Dermis microvascular lymphatic vessel endothelial cell (primary cell): ENCODE measurements at places on chromosomes 5 and 9.

GRCh38 chr9:21350787-21351186, at the start of gene IFNA6:
TSS of gene IFNA6 (minus strand) at chr9:21350887. CDS start at chr9:21350887, 0 bp downstream.
- DNase-seq, result no peak

GRCh38 chr5:140322751-140323731, 20.1 kb upstream of the PFDN1 start:
- DNase-seq, result peak; percentile 90

GRCh38 chr9:21205204-21205603, 1.7 kb downstream of the IFNA10 start:
- DNase-seq, result no peak

DNA sequence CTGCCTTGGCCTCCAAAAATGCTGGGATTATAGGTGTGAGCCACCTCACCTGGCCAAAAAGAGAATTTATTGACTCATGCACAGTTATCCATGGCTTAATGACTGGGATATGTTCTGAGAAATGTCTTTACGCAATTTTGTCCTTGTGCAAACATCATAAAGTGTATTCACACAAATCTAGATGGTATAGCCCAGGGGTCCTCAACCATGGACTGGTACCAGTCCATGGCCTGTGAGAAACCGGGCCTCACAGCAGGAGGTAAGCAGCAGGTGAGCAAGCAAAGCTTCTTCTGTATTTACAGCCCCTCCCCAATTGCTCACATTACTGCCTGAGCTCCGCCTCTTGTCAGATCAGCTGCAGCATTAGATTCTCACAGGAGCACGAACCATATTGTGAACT, 12.4 kb upstream of the SIL1 start:
- DNase-seq, result no peak

DNA sequence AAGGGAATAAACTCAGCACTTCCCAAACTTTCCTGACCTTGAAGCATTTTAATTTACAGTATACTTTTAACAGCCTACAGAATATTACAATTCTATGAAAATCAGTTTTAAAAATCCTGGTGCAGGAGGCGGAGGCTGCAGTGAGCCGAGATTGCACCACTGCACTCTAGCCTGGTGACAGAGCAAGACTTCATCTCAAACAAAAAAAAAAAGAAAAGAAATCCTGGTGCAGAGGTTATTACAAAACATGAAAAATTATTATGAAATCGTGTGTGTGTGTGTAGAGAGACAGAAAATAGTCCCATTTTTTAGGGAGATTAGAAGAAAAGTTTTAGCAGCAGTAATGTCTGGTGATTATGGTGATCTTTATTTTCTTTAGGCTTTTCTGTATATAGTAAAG, 26.9 kb downstream of the GOLPH3 start:
- no peak for DNase-seq

GRCh38 chr5:33852319-33852718, 39.5 kb downstream of the ADAMTS12 start:
- no peak for DNase-seq

GRCh38 chr9:124764774-124765438, 6.2 kb downstream of the NR6A1 start:
- DNase-seq, result no peak

DNA sequence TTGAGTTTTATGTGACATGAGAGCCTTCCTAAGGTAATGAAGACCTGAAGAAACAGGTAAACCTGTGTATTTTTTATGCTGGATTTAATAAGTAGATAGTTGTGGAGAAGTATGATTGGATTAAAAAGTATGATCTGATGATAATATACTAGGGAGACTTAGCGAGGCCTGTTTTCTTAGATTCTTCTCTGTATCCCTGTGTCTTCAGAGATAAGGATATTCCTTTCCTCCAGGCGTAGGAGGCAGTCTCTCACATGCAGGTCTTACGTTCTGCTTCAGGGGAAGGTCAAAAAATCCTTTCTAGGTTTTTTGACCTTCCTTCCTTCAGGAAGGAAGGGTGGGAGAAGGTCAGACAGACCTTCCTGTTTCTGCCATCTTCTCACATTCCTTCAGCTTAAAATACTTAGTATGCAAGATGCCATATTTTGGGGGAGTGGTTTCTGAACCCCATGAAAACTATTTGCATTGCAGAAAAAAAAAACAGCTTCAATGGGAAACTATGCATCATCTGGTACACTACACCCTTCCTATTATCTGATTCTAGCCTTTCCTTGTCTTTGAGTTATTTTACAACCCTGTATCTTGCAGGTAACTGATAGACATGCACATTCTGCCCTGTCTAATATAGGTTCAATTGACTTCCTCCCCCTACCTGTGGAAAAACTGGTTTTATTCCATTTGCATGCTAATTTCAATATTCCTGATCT, 57.3 kb upstream of the ZNF608 start:
- no peak for DNase-seq

DNA sequence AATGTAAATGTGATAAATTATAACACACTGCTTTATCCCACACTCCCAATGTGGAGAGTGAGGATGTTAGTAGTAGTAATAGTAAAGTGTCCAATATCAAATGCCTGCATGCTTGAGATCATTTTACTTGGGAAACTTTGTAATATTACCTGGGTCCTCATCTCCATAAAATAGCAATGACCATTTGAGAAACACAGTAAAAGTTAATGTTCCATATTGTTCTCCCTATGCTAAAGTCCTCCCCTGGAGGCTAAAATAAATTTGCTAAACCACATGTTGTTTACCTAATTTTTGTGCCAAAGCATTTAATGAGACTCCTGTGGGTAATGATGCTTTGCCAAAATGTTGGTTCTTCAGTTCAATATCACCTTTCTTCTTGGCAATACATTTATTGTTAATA, 291.2 kb downstream of the CDH10 start:
- DNase-seq, result no peak

GRCh38 chr9:134785325-134786108, 95.1 kb upstream of the FCN2 start:
- DNase-seq, result peak; percentile 7

GRCh38 chr9:37555786-37556185, 20.4 kb downstream of the FBXO10 start:
- DNase-seq, result no peak

- no peak for DNase-seq
Observed at GRCh38 chr9:137477778-137478612, 18.9 kb upstream of the NSMF start.

DNA sequence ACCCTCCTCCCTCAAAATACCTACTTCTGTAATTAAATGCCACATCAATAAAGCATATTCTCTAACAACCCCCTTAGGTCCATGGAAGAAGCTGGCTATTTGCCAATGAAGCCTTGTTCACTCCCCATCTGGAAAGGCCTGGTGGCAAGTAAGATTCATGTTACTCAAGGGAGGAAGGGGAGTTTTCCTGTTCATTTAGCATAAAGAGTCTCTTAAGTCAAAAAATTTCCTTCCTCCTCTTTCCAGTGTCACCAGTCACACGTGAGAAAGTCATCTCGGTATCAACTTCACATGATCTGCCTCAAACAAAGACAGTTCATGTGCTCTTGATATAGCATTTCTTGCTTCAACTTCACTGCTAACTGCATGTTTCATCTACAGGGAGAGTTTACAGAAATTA, 32.7 kb upstream of the RIC1 start:
- peak; percentile 46 for DNase-seq
